ENCODE measurements at places on chromosomes 1 and 21.

DNA sequence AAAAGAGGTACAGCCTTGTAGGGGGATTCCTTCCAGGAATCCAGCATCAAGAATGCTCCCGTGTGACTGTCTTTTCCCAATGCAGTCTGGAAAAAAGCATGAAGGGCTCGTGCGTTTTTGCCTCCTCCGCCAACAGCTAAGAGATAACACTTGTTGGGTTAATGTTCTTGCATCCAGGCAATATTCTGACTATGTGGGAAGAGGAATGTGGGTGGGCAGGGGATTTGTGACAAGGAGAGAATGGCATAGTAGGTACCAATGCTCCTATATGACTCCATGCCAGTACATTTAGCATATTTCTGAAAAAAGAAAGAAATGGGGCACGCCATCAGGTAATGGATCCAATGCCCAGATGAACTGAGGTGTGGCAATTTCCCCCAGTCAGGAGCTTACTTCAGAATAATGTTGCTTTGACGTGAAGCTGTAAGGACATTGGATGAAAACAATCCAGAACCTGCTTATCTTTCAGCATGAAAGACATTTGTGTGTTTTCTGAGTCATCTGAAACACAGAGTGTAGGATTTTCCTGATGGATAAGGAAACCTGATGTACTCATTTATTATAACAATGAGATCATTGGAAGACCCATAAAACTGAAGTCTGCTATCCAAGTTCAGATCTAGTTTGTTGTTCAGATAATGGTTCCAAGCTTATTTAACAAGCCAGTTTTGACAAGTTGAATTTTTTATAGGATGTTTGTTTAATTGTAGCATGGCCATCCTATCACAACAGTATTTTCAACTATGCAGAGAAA lies 105.5 kb downstream of the LYPLAL1 start:
- no peak for DNase-seq

DNA sequence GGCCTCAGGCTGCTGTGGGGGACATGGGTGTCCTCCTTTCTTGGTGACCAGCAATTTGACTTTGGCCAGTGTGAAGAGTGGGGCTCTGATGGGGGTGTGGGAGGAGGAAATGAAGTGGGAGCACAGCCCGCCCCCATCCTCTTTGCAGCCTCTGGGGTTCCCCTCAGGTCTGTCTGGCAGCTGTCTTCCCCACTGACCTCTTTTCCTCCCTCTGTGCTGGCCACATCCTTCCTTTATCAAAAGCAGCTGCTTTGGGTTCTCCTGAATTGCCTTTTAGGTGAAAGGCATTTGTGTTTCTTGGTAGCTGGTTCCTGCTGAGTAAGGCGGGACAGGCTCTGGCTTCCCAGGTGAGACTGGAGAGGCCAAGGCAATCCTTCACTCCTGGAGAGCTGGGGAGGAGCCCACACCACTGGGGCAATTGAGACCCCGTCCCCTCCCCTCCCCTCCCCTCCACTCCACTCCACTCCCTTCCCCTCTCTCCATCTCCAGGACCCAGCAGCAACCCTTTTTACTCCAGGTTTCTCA lies 24.9 kb downstream of the PCAT6 start:
- DNase-seq = peak; percentile 44

DNA sequence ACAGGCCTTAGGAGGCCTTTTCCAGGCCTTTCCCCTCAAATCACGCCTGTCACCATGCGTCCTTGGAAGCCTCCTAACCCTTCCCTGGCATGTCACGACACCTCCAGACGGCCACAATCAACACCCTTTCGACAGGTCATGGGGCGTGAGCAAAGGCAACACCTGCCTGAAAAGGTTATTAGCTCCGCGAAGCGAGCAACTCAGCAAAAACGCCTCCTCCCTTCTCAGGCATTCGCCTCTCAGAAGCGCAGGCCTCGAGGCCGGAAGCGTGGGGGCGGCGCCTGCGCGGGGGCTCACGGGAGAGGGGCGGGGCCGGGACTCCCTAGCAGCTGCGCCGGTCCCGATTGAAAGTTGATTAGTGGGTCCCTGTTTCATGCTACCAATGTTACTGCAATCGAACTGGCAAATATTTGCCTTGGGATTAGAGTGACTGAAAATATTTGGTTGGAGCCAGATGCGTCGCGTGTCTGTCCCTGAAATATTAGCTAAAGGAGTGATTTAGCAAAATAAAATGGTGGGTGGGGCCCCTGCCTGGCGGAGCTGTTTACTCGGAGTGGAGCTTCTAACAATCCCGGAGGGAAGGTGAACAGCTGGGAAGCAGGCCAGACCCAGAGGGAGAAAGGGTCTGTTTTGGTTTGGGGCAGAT lies 44.9 kb downstream of the GFI1 start:
- DNase-seq = no peak

GRCh38 chr1:242391896-242392295 lies 132.6 kb downstream of the PLD5 start:
- no peak for DNase-seq

- DNase-seq = peak; percentile 77
These were observed 5.4 kb downstream of the SOAT1 start for GRCh38 chr1:179298952-179299351.

DNA sequence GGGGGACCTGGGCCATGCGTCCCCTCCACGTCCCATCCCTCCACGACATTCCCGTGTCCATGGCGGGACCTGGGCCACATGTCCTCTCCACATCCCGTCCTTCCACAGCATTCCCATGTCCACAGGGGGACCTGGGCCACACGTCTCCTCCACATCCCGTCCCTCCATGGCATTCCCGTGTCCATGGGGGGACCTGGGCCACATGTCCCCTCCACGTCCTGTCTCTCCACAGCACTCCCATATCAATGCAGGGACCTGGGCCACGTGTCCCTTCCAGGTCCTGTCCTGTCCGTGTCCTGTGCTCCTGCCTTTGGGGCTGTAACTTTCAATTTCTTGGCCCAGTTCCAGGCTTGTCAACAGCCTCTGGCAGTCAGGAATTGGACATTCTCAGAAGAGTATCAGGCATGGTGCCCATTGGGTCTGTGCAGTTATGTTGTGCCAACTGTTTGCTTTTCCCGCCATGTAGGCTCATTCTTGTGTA lies 47.1 kb downstream of the WNT9A start:
- peak; percentile 2 for DNase-seq

- no peak for DNase-seq
These were observed 167.7 kb upstream of the PTGFR start for GRCh38 chr1:78322928-78323680.

GRCh38 chr21:25818551-25818950 lies 83.8 kb downstream of the GABPA start:
- no peak for DNase-seq

All from activated naive CD4-positive, alpha-beta T cell treated with anti-CD3 and anti-CD28 coated beads for 36 hours (primary cell).